ENCODE measurements at places on chromosomes 12 and 14.

GRCh38 chr14:90521084-90521929 lies 124.5 kb downstream of the CALM1 start:
- H3K4me3 ChIP-seq = no peak overlapping the region
- H3K27me3 ChIP-seq = no peaks in the 10 kb centered on the region
- H3K36me3 ChIP-seq = no peaks in the 10 kb centered on the region
- H3K27ac ChIP-seq = no peak overlapping the region
- no peaks in the 10 kb centered on the region for H3K4me1 ChIP-seq

- H3K4me3 ChIP-seq = no peak overlapping the region
- DNase-seq = no peak
These were observed 22.9 kb upstream of the LTBP2 start for GRCh38 chr14:74634964-74635363.

GRCh38 chr14:65361920-65362319 lies 50.6 kb upstream of the FUT8 start:
- no peak for DNase-seq
- no peak overlapping the region for H3K4me3 ChIP-seq
- no peak overlapping the region for H3K27ac ChIP-seq

- no peaks in the 10 kb centered on the region for H3K36me3 ChIP-seq
- no peaks in the 10 kb centered on the region for H3K27me3 ChIP-seq
- no peaks in the 10 kb centered on the region for H3K4me1 ChIP-seq
- DNase-seq = no peak
These were observed 760.1 kb downstream of the RPS29 start for GRCh38 chr14:48826058-48826457.

DNA sequence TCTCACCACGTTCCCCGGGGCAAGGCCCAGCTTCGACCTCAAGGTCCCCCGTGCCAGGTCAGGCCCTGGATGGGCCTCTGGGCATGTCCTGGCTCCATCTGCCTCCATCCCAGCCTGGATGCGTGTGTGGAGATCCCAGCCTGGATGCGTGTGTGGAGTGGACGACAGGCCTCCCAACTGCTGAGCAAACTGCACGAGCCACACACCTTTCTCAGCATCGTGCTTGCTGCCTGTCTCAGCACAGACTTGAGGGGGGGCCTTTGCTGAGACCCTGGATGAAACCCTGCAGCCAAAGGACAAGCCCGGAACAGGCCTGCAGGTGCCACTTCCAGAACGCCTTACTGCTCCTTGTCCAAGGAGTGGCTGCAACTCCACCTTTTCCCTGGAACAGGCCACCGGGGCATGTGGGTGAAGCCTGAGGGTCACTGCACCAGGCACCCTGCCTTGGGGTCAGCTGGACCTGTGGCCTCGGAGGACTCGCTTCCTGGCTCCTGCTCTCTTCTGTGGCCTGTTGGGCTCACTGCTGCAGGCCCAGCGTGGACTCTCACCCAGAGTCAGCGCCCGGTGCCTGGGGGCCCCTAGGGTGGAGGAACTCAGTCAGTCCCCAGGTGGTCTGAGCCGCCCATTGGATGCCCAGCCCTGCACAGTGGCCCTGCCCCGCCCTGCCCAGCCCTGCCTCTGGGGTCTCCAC lies 176.0 kb downstream of the KIF26A start:
- no peak overlapping the region for H3K4me3 ChIP-seq
- H3K4me1 ChIP-seq = no peaks in the 10 kb centered on the region
- no peaks in the 10 kb centered on the region for H3K36me3 ChIP-seq
- no peak for DNase-seq
- no peaks in the 10 kb centered on the region for H3K27me3 ChIP-seq

GRCh38 chr12:103794309-103795213 lies 46.5 kb downstream of the NT5DC3 start:
- no peak overlapping the region for H3K27ac ChIP-seq
- no peak overlapping the region for H3K4me3 ChIP-seq
- peaks cover 4% of the 10 kb centered on the region for H3K36me3 ChIP-seq
- no peak for DNase-seq
- H3K27me3 ChIP-seq = no peaks in the 10 kb centered on the region

- no peaks in the 10 kb centered on the region for H3K36me3 ChIP-seq
- H3K27ac ChIP-seq = no peak overlapping the region
- peaks cover 8% of the 10 kb centered on the region for H3K27me3 ChIP-seq
- H3K4me1 ChIP-seq = no peaks in the 10 kb centered on the region
- H3K4me3 ChIP-seq = no peak overlapping the region
These were observed 16.3 kb downstream of the SIX4 start for GRCh38 chr14:60707858-60708257.

DNA sequence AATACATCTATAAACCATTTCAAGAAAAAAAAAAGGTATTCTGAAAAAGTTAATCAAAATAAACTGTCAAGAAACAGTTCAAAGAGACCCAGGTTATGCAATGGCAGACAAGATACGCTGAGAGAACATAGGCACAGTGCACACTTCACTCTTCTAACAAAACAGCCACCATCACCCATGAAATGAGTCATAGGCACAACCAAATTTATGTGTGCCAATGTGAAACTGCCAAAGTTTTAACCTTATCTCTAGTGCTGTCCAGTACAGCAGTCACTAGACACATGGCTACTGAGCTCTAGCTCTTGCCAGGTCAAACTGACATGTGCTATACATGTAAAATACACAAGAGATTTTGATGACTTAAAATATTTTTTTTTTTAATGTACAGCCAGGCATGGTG lies 1.4 kb downstream of the CEP128 start:
- peaks cover 13% of the 10 kb centered on the region for H3K4me1 ChIP-seq
- H3K36me3 ChIP-seq = no peaks in the 10 kb centered on the region
- H3K27me3 ChIP-seq = no peaks in the 10 kb centered on the region

DNA sequence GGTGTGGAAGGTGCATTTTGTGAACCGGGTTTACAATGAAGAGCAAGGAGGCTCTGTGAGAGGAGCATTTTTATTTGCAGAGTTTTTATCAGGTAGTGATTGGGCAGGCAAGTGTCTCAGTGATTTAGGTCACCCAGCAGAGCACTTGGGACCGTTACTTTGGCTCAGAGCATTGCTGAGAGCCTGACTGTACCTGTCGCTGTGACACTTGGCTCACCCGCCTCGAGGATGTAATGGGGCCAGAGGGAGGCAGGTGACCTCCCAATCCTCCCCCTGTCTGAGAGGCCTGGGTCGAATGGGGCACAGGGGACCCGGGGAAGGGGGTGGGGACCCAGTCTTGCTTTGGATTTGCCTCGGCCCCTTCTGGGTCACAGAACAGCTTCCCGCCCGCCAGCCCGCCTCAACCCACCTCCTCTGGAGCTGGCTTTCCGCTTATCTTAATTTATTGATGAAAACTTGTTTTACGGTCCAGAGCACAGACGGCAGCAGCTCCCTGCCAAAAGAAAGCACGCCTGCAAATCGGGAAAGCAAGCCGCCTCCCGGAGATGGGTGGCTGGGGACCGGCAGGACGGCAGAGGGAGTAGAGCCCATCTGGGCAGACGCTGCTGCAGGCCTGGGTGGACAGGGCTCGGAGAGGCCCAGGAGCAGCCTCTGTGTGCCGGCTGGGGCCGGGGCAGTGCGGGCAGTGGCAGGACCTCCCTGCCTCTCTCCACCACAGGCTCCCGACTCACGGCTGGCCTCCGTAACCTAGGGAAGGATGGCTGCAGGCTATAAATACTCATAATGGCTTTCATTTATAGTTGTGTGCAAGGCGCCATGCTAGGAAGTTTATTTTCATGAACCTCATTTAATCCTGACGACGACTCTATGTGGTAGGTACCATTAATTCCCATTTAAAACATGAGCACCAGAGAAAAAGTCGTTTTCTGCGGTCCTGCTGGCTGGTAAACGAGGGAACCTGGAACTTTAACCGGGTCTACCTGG lies 187.1 kb downstream of the TSPAN9 start:
- H3K4me3 ChIP-seq = no peak overlapping the region
- no peak overlapping the region for H3K27ac ChIP-seq
- DNase-seq = no peak
- H3K4me1 ChIP-seq = no peaks in the 10 kb centered on the region
- no peaks in the 10 kb centered on the region for H3K27me3 ChIP-seq

- peaks cover 36% of the 10 kb centered on the region for H3K4me1 ChIP-seq
- no peak for DNase-seq
- no peak overlapping the region for H3K4me3 ChIP-seq
- H3K27me3 ChIP-seq = no peaks in the 10 kb centered on the region
- H3K27ac ChIP-seq = peak overlapping the region; percentile 85
These were observed 97.4 kb downstream of the PLXNC1 start for GRCh38 chr12:94245631-94246383.

DNA sequence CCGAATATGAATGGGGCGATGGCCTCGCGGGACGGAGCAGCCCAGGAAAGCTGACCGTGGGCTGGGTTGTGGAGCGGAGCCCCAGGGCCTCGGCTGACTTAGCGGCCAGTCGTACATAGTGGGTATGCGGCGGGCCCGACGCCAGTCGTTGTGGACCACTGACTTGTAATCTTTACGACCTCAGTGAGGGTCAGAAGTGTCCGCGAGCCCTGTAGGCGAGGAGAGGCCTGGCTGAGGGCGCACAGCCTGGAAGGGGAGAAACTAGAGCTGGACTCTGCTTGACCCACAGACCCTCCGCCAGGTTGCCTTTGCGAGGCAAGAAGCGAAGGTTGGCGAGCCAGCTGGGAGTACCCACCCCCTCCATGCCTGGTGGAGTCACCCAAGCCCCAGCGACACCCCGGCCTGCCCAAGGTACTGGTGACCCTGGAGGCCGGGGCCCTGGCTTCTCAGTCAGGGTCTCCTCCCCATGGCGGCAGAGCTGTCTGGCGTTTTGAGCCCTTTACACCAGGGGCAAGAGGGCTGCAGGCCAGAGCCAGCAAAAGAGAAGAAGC lies 15.6 kb upstream of the DYNC1H1 start:
- H3K4me3 ChIP-seq = peak overlapping the region; percentile 91
- H3K27me3 ChIP-seq = peaks cover 2% of the 10 kb centered on the region
- H3K36me3 ChIP-seq = no peaks in the 10 kb centered on the region
- H3K4me1 ChIP-seq = peaks cover 20% of the 10 kb centered on the region
- DNase-seq = no peak

DNA sequence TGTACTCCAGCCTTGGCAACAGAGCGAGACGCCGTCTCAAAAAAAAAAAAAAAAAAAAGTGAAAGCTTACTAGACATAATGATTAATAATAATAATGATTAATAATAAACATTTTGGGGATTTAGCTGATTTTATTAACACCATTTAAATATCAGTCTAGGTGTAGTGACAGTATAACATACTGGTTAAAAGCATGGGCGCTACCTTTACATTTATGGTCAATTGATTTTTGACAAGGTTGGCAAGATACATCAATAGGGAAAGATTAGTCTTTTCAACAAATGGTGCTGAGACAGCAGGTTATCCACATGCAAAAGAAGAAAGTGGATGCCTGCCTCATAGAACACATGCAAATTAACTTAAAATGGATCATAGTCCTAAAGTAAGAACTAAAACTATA lies 34.3 kb downstream of the TXNRD1 start:
- no peak overlapping the region for H3K27ac ChIP-seq
- no peak overlapping the region for H3K4me3 ChIP-seq
- H3K4me1 ChIP-seq = no peaks in the 10 kb centered on the region
- no peaks in the 10 kb centered on the region for H3K27me3 ChIP-seq
- no peak for DNase-seq

DNA sequence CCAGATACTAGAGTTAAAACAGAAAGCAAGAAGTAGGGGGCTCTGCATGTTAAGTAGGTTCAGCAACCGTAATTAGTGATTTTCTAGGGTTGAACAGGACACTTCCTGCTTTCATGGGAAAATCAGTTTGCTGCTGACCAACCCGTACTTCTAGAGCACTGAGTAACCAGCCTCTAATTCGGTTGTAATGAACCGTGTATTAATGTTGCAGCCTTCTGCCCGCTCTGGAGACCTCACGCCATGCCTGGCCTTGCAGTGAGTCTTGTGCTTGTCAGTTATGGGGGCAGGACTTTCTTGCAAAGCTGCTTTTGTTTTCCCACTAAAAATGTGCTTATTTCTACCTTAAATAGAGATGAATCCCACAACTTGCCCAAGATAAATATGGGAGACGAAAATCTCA lies 89.6 kb downstream of the TMEM132C start:
- no peaks in the 10 kb centered on the region for H3K4me1 ChIP-seq
- DNase-seq = no peak
- H3K27ac ChIP-seq = no peak overlapping the region
- H3K27me3 ChIP-seq = no peaks in the 10 kb centered on the region

GRCh38 chr12:93877446-93877845 lies 200.3 kb downstream of the CRADD start:
- no peaks in the 10 kb centered on the region for H3K4me1 ChIP-seq
- H3K27me3 ChIP-seq = no peaks in the 10 kb centered on the region

GRCh38 chr12:104549815-104550480 lies 93.2 kb downstream of the CHST11 start:
- no peak overlapping the region for H3K4me3 ChIP-seq
- no peaks in the 10 kb centered on the region for H3K36me3 ChIP-seq
- H3K4me1 ChIP-seq = peaks cover 64% of the 10 kb centered on the region
- DNase-seq = no peak
- H3K27ac ChIP-seq = no peak overlapping the region

DNA sequence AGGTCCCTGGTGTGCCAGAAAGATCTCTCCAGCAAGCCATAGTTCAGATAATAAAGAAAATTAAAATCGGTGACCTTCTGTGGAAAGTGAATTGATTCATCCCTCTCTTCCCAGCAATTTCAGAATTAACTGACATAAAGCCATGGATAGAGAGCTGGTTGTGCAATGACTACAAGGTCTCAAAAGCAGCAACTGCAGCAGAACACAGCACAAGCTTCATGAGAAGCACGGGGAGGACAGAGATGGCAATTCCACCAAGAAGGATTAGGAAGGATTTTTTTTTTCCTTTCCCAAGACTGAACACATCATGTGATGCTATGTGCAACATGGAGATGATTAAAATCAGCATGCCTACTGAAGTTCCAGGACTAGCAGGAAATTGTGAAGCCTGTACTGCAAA lies 154.9 kb upstream of the PLEKHG7 start:
- no peaks in the 10 kb centered on the region for H3K36me3 ChIP-seq
- H3K27me3 ChIP-seq = no peaks in the 10 kb centered on the region
- H3K27ac ChIP-seq = no peak overlapping the region
- DNase-seq = no peak
- peaks cover 25% of the 10 kb centered on the region for H3K4me1 ChIP-seq

- DNase-seq = no peak
- no peaks in the 10 kb centered on the region for H3K36me3 ChIP-seq
- no peak overlapping the region for H3K27ac ChIP-seq
These were observed 16.9 kb downstream of the FAM222A start for GRCh38 chr12:109730306-109731145.

DNA sequence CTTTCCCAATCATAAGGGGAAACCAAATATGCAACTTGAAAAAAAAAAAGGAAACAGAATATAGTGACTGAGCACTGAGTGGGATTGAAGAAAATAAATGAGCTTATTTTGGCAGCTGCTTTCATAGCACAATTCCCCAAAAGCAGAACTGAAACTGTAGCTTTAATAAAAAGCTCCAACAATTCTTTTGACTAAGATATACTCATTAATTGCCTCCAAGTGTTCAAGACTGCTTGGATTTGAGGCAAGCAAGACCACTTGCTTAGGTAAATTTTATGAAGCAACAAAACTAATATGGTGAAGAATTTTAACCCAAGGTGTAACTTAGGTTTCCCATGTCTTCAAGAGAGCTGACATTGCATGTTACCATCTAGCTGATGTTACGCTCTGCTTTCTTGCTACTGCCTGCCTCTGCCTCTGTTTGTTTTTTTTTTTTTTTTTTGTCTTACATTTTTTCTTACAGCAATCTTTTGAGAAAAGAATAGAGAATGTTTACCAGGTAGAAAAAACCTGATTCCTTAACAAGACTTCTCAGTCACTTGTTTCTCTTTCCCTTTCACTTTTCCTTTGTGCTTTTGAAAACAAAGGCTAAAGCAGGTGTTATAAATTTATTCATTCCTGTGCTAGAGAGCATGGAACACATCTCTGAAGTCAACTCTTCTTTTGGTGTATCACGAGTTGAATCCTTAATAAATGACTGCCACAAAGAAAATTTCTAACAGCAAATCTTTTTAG lies 134.4 kb downstream of the BCAT1 start:
- H3K4me3 ChIP-seq = peak overlapping the region; percentile 35
- DNase-seq = no peak
- no peaks in the 10 kb centered on the region for H3K36me3 ChIP-seq
